Stimulated activated CD8-positive, alpha-beta memory T cell treated with anti-CD3 and anti-CD28 coated beads, Interleukin-4, amount 100 ng/mL, for 4 hours (primary cell): ENCODE measurements at places on chromosomes 6 and 20.

DNA sequence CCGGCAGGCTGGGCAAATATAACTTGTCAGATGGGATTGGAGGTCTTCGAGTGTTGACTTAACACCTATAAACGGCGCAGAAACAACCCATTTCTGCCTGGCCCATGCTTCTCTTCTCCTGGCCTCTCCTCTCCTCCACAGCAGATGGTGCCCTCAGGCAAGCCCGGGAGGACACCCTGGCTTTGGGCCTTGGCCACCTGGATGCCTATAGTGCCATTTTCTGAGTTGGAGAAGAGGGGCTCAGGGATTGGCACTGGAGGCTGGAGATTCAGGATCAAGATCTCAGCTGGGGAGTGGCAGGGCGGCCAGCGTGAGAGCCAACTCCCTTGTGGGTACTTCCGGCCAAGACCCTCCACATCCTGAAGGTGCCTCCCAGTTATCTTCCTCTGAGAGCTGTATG lies 211.9 kb upstream of the PMEPA1 start:
- DNase-seq: no peak

DNA sequence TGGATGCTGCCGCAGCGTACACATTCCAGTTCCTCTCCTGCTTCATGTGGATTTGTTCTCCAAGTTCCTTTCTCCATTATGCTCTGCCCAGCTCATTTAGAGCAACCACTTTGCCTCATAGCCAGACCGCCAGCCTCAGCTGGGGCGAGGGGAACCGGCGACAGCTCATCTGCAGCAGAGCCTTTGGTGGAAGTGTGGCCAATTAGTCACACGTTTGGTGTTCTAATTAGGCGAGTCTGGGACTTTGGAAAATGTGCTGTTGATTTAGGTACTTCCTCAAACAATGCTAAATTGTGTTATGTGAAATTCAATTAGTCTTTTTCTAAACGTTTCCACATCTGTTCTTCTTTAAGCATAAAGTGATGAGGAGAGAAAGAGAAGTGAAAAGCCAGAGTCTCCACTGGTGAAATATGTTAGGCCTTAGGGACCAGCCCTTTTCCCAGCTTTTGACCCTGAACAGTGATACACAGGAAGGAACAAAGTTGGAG lies 217.9 kb downstream of the TBX18 start:
- no peak for DNase-seq

DNA sequence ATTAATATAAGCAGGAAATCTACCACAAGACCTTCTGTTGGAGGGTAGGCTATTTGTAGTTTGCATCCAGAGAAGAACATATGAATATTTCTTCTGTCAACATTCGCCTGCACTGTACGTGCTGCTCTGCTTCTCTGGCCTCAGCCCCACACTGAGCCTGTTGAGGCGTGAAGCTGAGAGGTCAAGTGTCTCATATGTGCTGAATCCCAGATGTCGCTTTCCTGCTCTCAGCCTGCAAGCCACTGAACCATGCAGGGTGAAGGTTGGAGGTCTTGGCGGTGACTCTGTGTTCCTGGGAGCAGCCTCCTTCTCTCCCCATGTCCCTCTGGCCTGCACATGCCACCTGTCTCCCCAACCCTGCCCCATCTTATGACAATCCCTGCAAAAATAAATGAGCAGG lies 83.6 kb downstream of the TMEM170B start:
- no peak for DNase-seq

- no peak for DNase-seq
Measured at GRCh38 chr6:167446971-167447370, 122.1 kb downstream of the TTLL2 start.

DNA sequence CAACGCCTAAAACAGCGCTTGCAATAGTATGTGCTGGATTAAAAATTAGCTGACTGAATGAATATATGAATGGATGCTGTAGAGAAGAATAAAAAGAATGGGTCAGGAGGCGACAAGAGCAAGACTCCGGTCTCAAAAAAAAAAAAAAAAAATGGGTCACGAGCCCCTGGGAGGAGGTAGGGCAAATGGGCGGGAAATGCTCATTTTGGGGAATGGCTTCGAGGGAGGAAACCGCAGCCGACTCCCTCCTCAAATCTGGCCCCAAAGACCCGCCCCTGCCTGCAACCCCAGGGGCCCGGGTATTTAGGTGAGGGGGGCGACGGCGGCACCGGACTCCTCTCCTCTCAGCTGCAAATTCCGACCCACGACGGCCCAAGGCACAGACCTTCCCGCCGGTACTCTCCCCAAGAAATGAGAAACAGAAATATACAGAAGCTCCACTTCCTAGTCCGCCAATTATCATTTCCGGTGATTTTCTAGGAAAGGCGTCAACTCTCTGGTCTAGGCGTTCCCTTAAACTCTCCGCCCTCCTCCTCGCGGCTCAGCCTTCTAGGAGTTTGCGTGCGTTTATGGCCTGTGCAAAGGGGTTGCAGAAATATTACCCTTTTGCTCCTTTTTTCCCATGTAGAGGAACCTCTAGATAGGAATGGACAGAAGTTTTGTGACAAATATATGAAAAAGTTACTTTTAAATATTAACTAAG lies at the start of gene ZNF311:
Gene ZNF311, minus strand, starts transcription at position 133 of the 703 bp plus-strand sequence. CDS start 1,361 bp downstream, outside the sequence.
- no peak for DNase-seq

DNA sequence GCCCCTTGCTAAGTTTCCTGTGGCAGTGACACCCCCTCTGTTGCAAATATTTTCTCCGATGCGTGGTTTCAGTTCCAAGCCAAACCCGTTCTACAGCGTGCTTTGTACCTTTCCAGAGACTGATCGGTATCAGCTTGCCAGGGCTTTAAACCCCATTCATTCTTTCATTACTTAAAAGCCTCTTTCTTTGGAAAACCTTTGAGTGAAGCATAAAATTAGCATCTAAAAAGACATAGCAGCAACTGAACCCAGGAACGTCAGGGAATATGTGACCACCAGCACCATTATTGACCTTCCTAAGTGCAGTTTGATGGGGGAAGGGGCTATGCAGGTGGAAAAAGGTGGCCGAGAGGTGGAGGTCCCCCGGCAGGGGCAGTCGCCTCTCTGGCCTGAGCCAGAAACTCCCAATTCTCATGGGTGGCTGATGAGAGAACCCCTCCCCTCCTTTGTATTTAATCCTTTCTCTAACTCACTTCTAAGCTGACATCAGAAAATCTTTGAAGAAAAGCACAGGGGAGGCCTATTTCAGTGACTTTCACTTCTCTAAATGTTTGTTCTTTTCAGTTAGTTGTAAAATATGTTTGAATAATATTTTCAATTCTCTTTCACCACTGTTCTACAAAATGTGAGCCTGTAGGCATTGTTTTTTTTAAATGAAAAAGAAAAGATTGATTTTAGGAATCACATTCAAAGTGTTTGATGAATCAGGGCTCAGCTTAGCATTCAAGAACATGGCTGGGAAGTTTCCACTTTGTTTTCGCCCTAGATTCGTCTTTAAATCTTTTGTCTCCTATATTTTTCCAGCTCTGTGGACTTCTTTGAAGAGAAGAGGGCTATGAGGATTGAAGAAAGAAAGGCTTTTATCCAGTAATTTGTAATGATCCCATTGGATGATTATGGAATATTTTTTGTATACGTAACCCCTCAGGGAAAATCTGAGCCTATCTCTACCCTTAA lies 89.2 kb downstream of the RSPH3 start:
- no peak for DNase-seq

- no peak for DNase-seq
Measured at GRCh38 chr6:128345278-128345677, 175.1 kb downstream of the PTPRK start.

DNA sequence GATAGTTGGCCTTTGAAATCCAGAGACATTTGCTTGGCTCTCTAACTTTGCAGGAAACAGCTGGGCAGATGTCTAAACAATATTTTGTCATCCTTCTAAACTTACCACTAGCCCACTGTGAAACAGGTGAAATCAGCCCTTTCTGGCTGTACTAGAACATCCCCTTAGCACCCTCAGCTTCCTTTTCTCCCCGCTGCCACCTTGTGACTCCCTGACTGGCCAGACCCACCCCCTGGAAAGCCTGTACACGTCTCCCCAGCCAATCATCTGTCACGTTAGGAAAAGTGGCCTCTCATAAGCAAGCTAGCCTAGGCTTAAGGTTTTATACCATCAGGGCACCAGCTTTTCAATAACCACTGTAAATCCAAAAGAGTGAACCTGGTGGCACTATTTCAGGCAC lies 88.6 kb upstream of the E2F3 start:
- no peak for DNase-seq

- no peak for DNase-seq
Measured at GRCh38 chr6:101114703-101115102, 233.6 kb upstream of the ASCC3 start.

- DNase-seq: no peak
Measured at GRCh38 chr6:332671-333070, 40.4 kb downstream of the DUSP22 start.

DNA sequence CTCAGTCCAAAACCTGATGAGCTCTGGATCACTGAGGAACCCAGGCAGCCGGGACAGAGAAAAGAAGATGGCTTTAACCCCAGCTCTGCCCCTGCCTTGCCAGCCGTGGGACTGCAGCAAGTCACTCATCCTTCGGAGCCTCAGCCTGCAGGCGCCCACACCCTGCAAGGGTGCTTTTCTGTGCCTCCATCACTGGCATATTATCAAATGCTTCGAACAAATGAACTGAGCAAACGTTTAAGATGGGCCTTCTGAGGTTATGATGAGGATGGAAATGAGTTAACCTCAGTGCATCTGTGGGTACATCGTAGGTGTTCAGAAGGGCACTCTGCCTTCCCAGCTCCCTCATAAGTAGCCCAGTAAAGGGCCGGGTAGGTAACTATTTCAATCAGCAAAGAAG lies 79.0 kb downstream of the NFATC2 start:
- no peak for DNase-seq

GRCh38 chr6:683742-684440 lies 9.0 kb downstream of the EXOC2 start:
- DNase-seq: no peak

DNA sequence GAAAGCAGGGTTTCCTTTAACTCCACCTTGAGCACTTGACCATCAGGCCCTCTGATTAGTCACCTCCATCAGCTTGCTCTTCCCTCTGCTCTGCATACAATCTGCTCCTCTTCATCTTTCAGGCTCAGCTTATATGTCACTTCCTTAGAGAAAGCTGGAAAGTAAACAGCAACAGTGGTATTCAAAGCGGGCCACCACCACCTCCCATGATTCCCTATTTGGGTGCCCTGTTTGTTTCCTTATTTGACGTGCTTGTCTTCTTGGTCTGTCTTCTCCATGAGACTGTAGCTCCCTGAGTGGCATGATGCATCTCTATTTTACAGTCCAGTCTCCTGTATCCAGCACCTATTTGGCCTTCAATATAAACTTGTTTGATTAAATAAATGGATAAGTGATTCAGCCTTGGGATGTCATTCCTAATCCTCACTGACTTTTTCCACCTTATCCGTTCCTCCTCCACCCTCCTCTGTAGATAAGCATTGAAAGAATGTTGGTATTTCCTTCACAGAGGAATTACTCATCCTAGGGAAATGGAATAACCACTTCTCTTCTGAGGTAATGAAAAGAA lies 102.8 kb upstream of the SGK1 start:
- DNase-seq: no peak

GRCh38 chr6:156391061-156391672 lies 386.0 kb upstream of the ARID1B start:
- no peak for DNase-seq

GRCh38 chr6:22271081-22271480 lies 25.8 kb downstream of the PRL start:
- DNase-seq: no peak

GRCh38 chr20:44495257-44495656 lies 19.6 kb downstream of the TTPAL start:
- no peak for DNase-seq

GRCh38 chr6:15642276-15642675 lies 20.6 kb downstream of the DTNBP1 start:
- DNase-seq: no peak

- DNase-seq: no peak
Measured at GRCh38 chr6:166586424-166587156, at the start of gene RAMACL. TSS of gene RAMACL (minus strand) at chr6:166586678. CDS start at chr6:166586477, 201 bp downstream.

- DNase-seq: no peak
Measured at GRCh38 chr6:122285292-122285913, 114.0 kb upstream of the HSF2 start.

- no peak for DNase-seq
Measured at GRCh38 chr6:121838842-121839241, 403.4 kb downstream of the GJA1 start.

- DNase-seq: no peak
Measured at GRCh38 chr6:29071831-29072723, 15.0 kb downstream of the OR2B3 start.

DNA sequence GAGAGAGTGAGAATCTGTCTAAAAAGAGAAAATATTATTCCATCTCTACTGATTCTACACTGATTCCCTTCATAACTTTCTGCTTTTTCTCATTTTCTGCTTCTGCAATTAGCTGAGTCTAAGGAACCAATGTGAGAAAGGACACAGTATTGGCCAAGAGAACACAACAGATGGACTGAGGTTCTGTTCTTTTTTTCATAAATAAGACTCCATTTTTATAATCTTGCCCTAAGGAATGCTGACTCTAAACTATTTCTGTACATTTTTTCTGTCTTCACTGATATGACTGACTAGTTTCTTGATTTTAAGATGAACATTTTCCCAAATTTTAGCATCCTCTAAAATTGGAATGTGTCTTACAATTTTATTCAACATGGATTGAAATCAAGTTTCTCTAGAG lies 87.0 kb upstream of the IYD start:
- no peak for DNase-seq

GRCh38 chr6:47977314-47977713 lies 133.7 kb downstream of the PTCHD4 start:
- DNase-seq: no peak

GRCh38 chr6:112044196-112044595 lies 9.7 kb upstream of the CCN6 start:
- no peak for DNase-seq

- no peak for DNase-seq
Measured at GRCh38 chr20:11539450-11539849, 378.2 kb upstream of the BTBD3 start.

GRCh38 chr6:163468738-163469137 lies 54.2 kb downstream of the QKI start:
- no peak for DNase-seq

DNA sequence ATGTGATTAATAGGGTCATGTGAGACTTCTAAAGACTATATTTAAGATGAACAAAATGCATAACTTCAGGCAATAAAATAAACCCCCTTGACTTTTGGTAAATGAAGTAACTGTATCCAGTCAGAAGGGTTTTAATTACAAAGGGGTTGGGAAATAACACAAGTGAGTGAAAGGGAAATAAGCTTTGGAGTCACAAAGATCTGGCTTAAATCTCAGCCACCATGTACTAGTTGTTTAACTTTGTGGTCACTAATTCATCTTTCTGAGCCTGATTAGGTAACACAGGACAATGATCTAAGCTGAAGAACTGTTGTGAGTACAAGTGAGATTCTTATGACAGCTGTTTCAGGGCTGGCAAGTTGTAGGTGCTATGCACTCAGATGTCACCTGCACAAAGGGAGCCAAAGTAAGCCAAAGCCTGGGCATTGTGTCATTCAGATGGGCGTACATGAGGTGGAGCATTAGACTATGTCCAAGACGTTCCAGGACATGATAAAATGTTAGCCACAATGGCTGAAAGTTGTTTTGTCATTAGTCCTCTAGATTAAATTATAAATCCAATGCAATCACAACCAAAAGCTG lies 13.8 kb downstream of the TOMM34 start:
- DNase-seq: no peak

GRCh38 chr6:11711984-11712711 lies 66.5 kb downstream of the ADTRP start:
- no peak for DNase-seq
